Umbilical cord (tissue), 2 donors: ENCODE measurements at places on chromosomes 2 and 18. TPM values are rescaled to one million over a fixed set of nuclear protein-coding genes. Genes with fewer than 3 reads are reported as not detected.
A peak's percentile ranks its signal among the peaks of the same experiment; 100 is the strongest.

DNA sequence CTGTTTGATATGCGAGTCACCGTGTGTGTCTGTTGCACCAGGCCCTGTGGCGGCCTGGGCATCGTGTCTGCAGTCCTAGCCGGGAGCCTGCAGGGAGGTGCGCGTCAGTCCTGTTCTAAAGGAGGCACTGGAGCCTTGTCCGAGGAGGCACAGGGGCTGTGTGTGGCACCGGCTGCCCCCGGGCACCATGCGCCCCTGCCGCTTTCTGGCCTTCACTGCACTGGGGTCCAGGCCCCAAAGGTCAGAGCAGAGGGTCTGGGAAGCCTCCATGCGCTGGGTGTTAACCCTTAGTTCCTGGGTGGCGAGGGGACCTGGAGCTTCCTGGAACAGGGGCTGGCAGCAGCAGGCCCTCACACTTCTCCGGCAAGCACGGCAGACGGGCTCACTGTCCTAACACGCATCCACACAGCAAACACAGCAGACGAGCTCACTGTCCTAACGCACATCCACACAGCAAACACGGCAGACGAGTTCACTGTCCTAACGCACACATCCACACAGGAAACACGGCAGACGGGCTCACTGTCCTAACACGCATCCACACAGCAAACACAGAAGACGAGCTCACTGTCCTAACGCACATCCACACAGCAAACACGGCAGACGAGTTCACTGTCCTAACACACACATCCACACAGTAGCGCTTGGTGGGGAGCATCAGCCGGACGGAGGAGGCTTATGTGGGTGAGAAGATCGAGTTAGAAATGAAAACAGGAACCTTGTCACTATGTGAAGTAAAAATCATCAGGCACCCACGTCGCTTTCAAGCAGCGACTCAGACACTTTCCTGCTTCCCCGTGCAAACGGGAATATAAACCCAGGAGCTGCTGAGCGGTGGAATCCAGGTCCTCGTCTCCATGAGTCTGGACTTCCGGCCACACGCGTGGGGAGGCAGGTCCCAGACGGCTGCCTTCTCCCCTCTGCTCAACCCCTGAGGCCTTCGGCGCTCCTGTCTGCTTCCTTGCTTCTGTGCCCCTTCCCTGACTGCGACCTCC lies 65.3 kb downstream of the TPO start:
- DNase-seq = no peak

The CNDP1 gene
- 1.2 TPM for total RNA-seq

The FIGN gene
- 2.9 TPM for total RNA-seq

The TMEM198 gene
- total RNA-seq = 2.2 TPM

- DNase-seq = no peak
These were observed 594.6 kb downstream of the SLC4A3 start for GRCh38 chr2:220221992-220222391.

GRCh38 chr2:68000170-68000825 lies 62.5 kb downstream of the C1D start:
- DNase-seq = no peak

DNA sequence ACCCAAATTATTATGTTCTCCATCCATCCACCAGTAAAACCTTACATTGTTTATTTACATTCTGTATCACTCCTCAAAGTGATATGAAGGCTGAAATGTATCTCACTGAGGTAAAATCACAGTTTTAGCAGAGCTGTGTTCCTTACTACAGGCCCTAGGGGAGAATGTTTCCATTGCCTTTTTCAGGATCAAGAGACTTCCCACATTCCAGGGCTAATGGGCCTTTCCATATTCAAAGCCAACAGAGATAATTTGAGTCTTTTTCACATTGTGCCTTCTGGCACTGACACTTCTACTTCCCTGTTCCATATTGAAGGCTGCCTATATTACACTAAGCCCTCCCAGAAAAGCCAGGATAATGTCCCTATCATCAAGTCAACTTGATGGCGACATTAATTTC lies 20.0 kb downstream of the NETO1 start:
- DNase-seq = no peak

DNA sequence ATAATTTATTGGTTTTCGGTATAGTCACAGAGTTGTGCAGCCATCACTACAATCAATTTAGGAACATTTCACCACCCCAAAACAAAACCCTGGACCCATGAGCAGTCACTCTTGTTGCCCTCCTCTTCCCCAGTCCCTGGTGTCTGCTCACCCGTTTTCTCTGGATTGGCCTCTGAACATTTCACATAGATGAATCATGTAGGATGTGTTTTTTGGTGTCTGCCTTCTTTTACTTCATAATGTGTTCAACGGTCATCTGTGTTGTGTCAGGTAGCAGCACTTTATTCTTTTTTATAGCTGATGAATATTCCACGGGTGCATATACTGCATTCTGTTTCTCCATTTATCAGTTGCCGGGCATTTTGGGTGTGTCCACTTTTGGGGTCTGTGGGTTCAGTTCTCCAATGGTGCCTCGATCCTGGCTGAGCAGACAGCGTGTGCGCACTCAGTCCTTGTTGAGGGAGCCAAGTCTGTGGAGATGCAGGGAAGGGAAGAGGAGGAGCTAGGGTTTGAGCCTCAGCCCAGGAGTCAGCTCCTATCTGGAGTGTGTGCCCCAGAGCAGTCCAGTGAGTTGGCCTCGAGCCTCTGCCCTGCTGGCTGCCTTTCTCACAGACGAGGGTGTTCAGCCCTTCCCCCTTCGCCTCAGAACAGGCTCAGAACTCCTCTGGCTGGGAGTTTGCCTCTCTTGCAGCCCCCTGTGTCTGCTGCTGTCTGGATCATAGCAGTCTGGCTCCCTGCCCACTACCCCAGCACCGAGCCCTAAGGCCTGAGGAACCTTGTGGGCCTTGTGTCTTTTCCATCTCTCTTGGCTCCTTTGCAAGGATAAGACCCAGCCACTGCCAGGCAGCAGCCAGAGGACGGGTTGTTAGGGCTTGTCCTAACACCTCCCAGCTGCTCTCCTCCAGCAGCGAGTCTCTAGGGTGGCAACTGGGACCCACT lies 18.0 kb downstream of the C2orf74 start:
- peak; percentile 98 for DNase-seq

GRCh38 chr18:28248653-28249052 lies 71.7 kb upstream of the CDH2 start:
- no peak for DNase-seq

The CDH7 gene
- total RNA-seq = 6.5 TPM

GRCh38 chr18:35278085-35278484 lies 11.9 kb downstream of the ZSCAN30 start:
- DNase-seq = no peak

The EGR4 gene
- total RNA-seq = 1.4 TPM

The C1GALT1C1L gene
- total RNA-seq = 1.2 TPM

DNA sequence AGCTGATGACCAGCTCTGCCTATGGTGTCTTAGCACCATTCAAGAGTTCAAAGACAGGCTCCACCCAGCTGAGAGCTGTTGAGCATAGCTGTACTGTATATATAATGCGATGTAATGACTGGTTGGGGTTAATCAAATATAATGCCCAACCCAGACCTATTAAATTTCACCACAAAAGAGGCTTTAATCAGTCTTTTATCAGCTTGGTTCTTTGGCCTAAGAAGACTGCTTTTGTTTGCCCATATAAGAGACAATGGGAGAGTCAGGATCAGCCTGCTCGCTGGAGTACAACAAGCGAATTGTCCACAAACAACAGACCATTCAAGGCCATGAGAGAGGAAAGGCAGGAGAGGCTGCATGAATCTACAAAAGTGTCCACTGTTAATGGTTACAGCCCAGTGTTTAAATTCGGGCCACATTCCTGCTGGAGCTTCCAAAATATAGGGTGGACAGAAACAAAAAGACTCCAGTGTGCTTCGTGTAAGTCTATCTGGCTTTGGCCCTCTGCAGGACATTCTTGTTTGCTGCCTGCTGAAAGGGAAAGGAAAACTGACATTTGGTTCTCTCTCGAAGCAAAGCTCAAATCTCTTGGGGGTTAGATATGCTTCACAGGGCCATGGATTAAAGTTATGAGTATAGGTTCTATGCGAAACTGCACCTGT lies 299.0 kb upstream of the FBXO11 start:
- no peak for DNase-seq

DNA sequence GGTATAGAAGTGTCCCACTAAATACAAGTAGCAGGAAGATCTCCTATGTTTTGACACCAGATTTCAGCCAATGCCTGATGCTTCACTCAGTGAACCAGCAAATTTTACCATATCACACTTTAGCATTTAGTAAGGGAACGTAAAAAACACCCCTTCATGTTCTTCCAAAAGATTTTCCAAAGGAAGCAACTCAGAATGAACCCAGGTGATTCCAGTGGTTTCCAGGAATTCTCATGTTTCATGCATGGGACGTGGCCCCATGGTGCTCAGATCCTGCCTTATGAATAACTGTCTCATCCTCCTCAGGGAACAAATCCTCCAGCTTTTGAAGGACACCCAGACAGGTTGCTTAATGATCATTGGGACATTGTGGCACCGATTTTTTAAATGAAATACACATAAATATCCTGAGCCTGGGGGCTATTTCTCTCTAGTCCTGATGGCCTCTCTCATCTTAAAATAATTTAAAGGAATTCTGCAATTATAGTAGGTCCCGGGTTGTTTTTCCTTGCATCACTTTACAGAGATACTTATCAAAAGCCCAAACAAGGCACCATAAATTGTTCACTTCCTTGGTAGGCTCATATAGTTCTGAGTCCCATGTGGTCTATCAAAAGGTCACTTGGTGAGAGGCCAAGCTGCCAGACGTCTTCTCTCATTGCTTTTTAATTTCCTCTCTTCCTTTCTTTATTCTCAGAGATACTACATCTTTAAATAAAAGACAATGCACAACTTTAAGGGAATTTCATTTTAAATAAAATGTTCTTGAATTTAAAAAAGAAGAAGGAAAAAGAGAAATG lies 261.0 kb downstream of the ZNF516 start:
- DNase-seq = no peak

DNA sequence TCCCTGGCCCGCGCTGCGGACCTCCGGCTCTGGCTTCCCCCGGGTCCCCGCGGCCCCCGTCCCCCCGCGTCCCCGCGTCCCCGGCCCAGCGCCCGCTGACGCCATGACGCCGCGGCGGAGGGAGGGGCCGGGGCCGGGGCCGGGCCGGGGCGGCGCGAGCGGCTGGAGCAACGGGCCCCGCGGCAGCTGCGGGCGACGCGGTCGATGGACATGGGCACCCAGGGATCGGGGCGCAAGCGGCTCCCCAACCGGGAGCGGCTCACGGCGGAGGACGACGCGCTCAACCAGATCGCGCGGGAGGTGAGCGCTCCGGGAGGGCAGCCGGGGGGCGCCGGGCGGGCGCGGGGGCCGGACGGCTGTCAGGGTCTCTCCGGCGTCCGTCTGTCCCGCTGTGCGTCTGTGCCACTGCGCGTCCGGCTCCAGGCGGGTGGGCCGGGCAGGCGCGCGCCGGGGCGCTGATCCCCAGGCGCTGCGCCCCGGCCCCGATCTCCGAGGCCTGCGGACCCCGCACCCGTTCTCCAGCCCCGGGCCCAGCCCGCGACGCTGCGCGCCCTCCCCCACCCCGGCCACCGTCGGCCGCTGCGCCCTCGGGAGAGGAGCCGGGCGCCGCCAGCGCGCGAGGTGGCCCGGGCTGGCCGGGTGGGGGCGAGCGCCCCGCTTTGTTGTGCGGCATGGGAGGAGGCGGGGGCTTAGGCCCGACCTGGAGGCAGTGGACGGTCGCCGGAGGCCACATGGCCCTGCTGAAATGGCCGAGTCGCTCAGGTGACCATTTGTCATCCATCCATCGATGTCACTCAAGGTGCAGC lies at the start of gene LRRFIP1:
Gene LRRFIP1 (plus strand): TSS at position 147 of the 806 bp plus-strand sequence. CDS start 58 bp downstream, at position 205.
- peak; percentile 31 for DNase-seq

DNA sequence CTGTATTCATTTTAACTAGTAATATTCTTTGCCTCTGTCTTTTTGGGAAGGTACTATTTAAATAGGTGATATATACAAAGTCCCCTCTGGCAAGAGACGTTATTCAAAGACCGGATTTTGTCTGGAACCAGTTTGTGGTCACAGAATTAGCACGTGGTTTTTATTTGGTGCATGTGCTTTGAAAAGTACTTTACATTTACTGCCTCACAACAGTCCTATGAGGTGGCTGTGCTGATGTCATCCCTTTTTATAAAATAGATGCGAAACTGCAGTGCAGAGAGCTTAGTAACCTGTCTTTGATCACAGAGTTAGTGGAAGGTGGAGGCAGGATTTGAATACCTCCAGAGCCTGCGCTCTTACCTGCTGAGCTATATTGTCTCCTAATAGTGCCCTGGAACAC lies 4.0 kb downstream of the LPIN1 start:
- no peak for DNase-seq

The WNT10A gene
- 3.6 TPM for total RNA-seq
